ENCODE measurements at places on chromosomes 7 and 10.

DNA sequence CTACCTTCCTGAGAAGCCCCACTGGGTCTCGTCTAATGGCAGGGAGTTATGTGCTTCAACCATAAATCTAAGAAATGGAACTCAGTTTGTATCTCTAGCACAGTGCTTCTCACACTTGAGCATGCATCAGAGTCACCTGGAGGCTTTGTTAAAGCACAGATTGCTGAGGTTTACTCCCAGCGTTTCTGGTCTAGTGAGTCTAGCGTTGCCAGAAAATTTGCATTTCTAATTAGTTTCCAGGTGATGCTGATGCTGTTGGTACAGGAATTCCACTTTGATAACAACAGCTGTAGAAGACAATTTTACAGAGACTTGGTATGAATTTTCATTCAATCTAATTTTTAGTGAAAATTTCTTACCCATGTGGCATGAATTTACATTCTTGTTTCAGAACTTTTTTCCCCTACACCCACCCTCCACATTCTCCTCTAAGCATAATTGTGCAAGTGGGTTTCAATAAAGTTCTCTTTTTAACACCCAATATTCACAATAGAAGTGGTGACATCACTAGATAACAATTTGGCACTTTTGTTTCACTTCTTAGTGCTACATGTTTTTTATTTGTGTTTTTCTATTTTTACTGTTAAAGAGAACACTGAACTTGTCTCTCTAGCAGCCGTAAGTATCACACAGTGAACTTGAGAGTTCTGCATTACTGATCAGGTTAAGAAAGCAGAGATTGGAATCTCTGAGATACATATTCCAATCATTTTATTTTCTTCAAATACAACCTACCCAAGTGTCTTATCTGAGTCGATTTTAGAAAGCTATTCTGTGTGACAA, 48.4 kb upstream of the BET1 start:
- no peak for DNase-seq

- DNase-seq: no peak
Measured at GRCh38 chr10:83636826-83637225, 502.5 kb upstream of the GHITM start.

GRCh38 chr7:94486216-94486615, 23.4 kb upstream of the CASD1 start:
- no peak for DNase-seq

GRCh38 chr7:3760651-3761050, 459.6 kb downstream of the SDK1 start:
- DNase-seq: no peak

DNA sequence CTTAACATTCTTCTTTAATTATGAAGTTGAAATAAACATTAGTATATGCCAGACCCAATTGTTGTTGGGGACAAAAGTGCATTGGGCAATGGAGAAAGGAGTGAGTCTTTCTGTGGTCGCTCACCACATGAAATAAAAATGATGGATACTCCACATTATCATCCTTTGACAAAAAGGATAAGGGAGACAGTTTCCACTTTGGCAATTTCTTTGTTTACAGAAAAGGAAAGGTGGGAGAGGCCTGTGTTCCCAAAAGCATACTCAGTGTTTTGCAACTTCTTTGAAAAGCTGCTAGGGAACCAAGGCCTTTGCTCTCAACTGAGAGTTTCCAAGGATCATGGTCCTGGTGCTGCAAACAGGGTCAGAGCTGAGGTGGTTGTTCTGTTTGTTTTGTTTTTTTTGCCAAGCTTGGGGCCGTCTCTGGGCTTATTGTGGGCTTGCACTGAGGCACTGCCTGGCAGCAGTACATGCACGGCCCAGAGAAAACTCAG, 341.9 kb downstream of the TNS3 start:
- DNase-seq: peak; percentile 45

- DNase-seq: peak; percentile 50
Measured at GRCh38 chr7:143305423-143306070, 10.4 kb upstream of the CLCN1 start.

- no peak for DNase-seq
Measured at GRCh38 chr7:12220389-12221046, 9.4 kb downstream of the TMEM106B start.

DNA sequence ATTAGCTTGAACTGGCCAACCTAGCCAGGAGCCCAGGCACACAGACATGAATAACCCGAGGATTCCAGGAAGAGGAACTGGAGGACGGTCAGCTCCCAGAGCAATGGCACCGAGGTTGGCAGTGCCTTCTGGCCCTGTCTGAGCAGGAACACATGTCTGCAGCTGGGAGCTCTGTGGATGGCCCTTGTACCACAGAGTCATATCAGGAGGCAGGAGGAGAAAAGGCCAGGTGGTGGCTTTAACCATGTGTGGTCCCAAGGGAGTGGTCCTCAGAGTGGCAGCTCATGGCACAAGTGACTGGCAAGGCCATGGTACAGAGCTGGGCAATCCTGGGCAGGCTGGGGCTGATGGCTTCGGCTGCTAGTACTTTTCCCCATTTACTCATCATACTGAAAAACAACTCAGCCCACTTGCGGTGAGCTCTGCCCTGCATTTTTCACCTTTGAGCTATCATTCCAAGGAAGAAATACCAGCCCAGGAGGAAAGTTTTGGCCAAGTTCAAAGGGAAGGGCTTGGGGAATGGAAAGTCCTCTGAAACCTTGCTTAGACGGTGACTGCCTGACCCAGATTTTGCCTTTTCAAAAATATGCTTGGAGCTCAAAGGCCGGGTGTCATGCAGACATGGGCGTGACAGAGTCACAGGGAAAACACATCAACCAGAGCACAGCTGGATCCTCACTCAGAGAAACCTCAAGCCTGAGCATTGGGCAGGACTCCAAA, 25.7 kb upstream of the LOXL4 start:
- DNase-seq: peak; percentile 50

- DNase-seq: no peak
Measured at GRCh38 chr10:132663666-132664365, 122.1 kb downstream of the NKX6-2 start.

- no peak for DNase-seq
Measured at GRCh38 chr7:80740778-80741545, 102.5 kb downstream of the CD36 start.

DNA sequence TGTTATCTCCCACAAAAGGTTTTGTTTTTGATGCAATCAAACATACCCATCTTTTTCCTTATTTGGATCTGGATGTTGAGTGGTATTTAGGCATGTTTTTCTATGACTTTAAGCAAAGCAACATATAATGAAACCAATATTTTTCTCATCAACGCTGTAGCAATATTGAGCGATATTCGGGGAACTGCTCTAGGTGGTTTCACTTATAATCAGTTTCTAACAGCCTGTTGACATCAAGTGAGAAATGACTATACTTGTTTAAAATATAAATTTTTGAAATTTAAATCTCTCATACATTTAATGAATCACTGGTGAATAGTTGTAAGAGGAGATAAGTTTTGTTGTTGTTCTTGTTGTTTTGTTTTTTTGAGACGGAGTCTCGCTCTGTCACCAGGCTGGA, 52.8 kb upstream of the CCAR1 start:
- no peak for DNase-seq

GRCh38 chr10:77240041-77240652, 397.5 kb downstream of the KCNMA1 start:
- no peak for DNase-seq
